Immature natural killer cell (primary cell): ENCODE measurements at places on chromosomes 12 and 14. TPM values are rescaled to one million over a fixed set of nuclear protein-coding genes. Genes with fewer than 3 reads are reported as not detected.
A peak's percentile ranks its signal among the peaks of the same experiment; 100 is the strongest.

P2RX2 gene
- polyA plus RNA-seq, result not detected

C1QL4 gene
- not detected for polyA plus RNA-seq

ANO4 gene
- not detected for polyA plus RNA-seq

SLC7A8 gene
- polyA plus RNA-seq, result not detected

ACSS3 gene
- not detected for polyA plus RNA-seq

SRRM4 gene
- not detected for polyA plus RNA-seq

KIAA0586 gene
- polyA plus RNA-seq, result 26.4 TPM

CLEC4A gene
- polyA plus RNA-seq, result 1.6 TPM

ITGA7 gene
- not detected for polyA plus RNA-seq

ACSM4 gene
- polyA plus RNA-seq, result not detected

POTEG gene
- polyA plus RNA-seq, result not detected

LIN7A gene
- not detected for polyA plus RNA-seq

CELA1 gene
- 1.00 TPM for polyA plus RNA-seq

DNA sequence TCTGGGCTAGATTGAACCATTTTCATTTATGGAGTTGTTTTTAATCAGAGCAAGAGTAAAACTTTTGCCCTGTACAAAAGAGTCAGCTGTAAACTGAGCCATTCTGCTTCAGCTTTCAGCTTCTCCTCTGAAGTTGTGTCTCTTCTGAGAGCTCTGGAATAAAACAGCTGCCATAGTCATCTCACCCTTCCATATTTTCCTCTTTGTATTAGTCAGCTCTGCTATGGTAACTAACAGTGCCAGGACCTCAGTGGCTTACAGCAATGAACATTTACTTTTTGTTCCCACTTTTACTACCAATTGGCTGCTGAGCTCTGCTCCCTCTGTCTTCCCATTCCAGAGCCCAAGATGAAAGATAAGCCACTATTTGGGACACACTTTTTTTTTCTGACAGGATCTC, 178.5 kb downstream of the DAD1 start:
- H3K4me1 ChIP-seq, result peaks cover 21% of the 10 kb centered on the region
- no peak overlapping the region for H3K27ac ChIP-seq
- H3K4me3 ChIP-seq, result peak overlapping the region; percentile 33
- DNase-seq, result no peak

GRCh38 chr14:92040431-92041051, 682 bp upstream of the TRIP11 start:
- peak overlapping the region; percentile 94 for H3K4me3 ChIP-seq
- H3K27ac ChIP-seq, result peak overlapping the region; percentile 96
- H3K36me3 ChIP-seq, result no peaks in the 10 kb centered on the region

DNA sequence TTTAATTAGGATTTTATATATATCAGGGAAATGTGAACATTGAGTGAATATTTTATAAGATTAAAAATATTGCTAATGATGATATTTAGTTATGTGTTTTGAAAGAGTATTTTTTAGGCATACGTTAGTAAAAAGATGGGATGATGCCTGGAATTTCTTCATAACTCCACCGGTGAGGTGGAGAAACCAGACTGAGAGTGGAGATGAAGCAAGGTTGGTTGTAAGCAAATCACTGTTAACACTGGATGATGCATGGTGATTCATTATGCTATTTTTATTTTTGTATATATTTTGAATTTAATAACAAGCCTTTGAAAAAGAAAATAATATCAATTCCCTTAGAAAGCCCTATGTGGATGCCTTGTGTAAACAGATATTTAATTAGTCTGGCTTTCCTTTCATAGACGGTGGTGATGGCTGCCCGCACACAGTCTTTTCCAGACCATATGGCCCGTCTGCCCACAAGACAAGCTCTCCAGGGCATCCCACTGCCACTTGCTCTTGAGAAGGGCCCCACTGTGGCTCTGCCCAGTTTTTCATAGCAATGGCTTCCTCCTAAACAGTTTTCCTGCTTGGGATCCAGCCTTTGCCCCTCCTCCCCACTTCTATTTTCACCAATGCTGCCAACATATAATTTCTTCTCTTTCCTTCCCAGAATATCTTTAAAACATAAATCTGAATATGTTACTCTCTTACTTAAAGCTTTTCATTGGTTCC, 95.4 kb downstream of the HELB start:
- H3K27ac ChIP-seq, result no peak overlapping the region
- no peaks in the 10 kb centered on the region for H3K4me1 ChIP-seq
- H3K36me3 ChIP-seq, result no peaks in the 10 kb centered on the region
- H3K27me3 ChIP-seq, result peaks cover 3% of the 10 kb centered on the region

DNA sequence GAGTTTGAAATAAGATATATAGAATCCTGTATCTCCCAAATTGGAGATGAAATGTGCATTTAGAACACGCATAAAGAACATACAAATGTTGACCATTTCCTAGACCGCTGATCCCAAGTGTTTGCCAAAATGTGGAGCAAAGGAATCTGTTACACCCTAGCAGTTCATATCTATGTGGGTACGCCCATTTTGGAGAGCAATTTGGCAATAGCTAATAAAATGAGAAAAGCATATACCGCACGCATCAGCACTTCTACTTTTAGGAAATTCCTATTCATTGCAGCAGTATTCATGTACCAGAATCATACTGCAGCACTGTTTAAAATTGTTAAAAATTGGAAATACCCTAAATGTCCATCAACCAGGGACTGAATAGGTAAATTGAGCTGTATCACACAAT, 937.8 kb downstream of the BCL11B start:
- H3K4me1 ChIP-seq, result no peaks in the 10 kb centered on the region
- no peak overlapping the region for H3K4me3 ChIP-seq
- peaks cover 2% of the 10 kb centered on the region for H3K27me3 ChIP-seq
- no peak for DNase-seq

GRCh38 chr14:96146131-96146771, 58.4 kb upstream of the BDKRB2 start:
- DNase-seq, result no peak
- no peak overlapping the region for H3K4me3 ChIP-seq
- H3K4me1 ChIP-seq, result no peaks in the 10 kb centered on the region
- peaks cover 16% of the 10 kb centered on the region for H3K27me3 ChIP-seq
- no peak overlapping the region for H3K27ac ChIP-seq

DNA sequence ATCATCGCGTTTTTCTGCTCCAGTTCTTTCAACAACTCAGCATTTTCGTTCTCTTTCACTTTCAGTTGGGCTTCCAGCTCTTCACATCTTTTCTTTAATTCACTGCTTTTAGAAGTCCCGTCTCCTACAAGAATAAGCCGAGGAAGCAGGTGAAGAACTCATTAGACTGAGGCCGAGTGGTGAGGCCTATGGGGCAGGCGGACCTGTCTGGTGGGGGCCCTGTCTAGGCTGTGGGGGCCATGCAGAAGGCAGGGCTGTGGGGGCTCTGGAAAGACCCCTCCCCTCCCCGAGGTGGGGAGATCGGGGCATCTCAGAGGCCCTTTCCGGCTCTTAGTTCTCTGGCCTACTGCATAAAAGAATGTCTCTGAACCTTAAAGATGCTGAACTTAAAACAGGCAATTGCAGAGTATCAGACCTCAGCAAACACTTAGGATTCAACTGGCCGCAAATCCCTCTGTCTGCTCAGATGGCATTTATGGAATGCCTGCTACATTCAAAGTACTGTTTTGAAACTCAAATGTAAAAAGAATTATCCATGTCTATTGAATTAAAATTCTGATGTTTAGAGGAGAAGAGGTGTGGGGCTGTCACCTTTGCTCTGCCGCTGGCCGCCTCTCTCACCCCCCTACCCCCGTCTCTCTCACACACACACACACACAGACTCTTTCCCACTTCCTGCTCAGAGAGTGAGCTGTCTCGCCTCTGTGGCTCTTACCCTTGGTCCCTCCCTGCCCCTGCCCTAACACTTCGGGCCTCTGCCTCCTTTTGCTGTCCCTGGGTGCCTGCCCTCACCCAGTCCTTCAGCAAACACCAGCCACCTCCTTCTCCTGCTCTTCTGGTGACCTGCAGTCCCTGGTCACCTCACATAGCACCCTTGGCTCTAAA, 34.7 kb downstream of the CCDC92 start:
- H3K27ac ChIP-seq, result peak overlapping the region; percentile 95
- H3K27me3 ChIP-seq, result peaks cover 10% of the 10 kb centered on the region
- peaks cover 21% of the 10 kb centered on the region for H3K36me3 ChIP-seq

GRCh38 chr12:131919366-131920156, 9.5 kb upstream of the PUS1 start:
- peaks cover 5% of the 10 kb centered on the region for H3K4me1 ChIP-seq
- peaks cover 4% of the 10 kb centered on the region for H3K36me3 ChIP-seq
- no peaks in the 10 kb centered on the region for H3K27me3 ChIP-seq
- DNase-seq, result no peak

DNA sequence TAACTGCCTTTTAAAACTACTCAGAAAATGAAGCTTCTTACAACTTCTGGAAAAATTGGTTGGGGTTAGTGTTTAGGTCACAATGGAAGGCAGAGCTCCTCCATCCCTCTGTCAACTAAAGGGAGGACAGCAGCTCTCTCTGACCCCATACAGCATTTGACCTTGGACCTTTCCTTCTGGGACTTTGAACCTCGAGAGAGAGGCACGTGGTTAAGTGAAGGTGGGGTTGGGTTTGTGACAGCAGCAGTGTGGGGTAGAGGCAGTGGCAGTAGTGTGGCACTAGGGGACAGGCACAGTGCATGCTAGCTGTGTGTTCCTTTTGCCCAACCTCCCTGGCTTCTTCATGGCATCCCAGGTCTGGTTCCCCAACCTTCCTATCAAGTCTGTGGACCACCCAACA, 9.4 kb upstream of the C12orf75 start:
- H3K4me1 ChIP-seq, result peaks cover 58% of the 10 kb centered on the region
- no peak for DNase-seq
- H3K27me3 ChIP-seq, result peaks cover 2% of the 10 kb centered on the region
- H3K36me3 ChIP-seq, result no peaks in the 10 kb centered on the region
- no peak overlapping the region for H3K4me3 ChIP-seq

GRCh38 chr14:77746064-77746702, 14.8 kb downstream of the SNW1 start:
- H3K36me3 ChIP-seq, result peaks cover 14% of the 10 kb centered on the region
- no peak for DNase-seq
- no peak overlapping the region for H3K4me3 ChIP-seq
- peaks cover 55% of the 10 kb centered on the region for H3K4me1 ChIP-seq
- no peak overlapping the region for H3K27ac ChIP-seq
- no peaks in the 10 kb centered on the region for H3K27me3 ChIP-seq

GRCh38 chr12:117580718-117581062, 219.3 kb upstream of the NOS1 start:
- no peak for DNase-seq
- peaks cover 9% of the 10 kb centered on the region for H3K27me3 ChIP-seq
- H3K4me1 ChIP-seq, result no peaks in the 10 kb centered on the region
- no peak overlapping the region for H3K27ac ChIP-seq
- H3K4me3 ChIP-seq, result no peak overlapping the region
- H3K36me3 ChIP-seq, result no peaks in the 10 kb centered on the region

- H3K4me3 ChIP-seq, result no peak overlapping the region
- H3K27ac ChIP-seq, result no peak overlapping the region
- no peaks in the 10 kb centered on the region for H3K36me3 ChIP-seq
- no peaks in the 10 kb centered on the region for H3K4me1 ChIP-seq
- DNase-seq, result no peak
- H3K27me3 ChIP-seq, result no peaks in the 10 kb centered on the region
Measured at GRCh38 chr12:27620121-27620520, 76.1 kb upstream of the REP15 start.

DNA sequence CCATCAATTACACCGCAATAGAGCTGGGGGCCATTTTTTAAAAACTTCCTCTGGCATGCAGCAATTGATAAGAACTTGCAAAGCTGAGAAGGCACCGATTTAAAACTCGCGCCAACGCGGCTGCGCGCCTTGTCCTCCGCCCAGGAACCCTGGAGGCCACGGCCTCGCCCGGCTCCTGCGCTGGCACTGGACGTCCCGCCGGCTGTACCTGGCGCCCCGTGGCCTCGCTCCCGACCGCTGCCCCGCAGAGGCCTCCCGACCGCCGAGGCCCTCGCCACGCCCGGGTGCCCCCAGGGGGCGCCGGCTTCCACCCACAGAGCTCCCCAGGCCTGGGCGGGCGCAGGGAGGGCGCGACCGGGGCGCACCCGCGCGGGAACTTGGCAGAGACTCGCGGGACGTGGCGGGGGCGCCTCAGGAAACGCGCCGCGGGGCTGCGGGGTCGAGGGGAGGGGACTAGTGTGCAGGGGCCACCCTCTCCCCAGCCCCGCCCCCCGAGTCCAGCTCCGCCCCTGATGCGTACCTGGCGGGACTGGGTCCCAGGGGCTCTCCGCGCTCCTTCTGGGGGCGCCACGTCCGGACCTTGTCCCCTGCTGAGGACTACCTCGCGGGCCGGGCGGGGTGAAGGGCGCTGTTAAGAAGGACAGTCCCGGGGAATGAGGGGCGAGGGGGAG, 65.7 kb downstream of the TNFAIP2 start:
- H3K4me3 ChIP-seq, result no peak overlapping the region
- no peak for DNase-seq
- H3K27ac ChIP-seq, result no peak overlapping the region
- no peaks in the 10 kb centered on the region for H3K36me3 ChIP-seq
- peaks cover 12% of the 10 kb centered on the region for H3K27me3 ChIP-seq
- peaks cover 5% of the 10 kb centered on the region for H3K4me1 ChIP-seq

GRCh38 chr14:62956413-62956812, 88.8 kb downstream of the KCNH5 start:
- no peak overlapping the region for H3K4me3 ChIP-seq
- no peaks in the 10 kb centered on the region for H3K36me3 ChIP-seq
- no peak for DNase-seq
- H3K27me3 ChIP-seq, result no peaks in the 10 kb centered on the region
